GM04503 (cell line): ENCODE measurements at places on chromosomes 13 and 19.

DNA sequence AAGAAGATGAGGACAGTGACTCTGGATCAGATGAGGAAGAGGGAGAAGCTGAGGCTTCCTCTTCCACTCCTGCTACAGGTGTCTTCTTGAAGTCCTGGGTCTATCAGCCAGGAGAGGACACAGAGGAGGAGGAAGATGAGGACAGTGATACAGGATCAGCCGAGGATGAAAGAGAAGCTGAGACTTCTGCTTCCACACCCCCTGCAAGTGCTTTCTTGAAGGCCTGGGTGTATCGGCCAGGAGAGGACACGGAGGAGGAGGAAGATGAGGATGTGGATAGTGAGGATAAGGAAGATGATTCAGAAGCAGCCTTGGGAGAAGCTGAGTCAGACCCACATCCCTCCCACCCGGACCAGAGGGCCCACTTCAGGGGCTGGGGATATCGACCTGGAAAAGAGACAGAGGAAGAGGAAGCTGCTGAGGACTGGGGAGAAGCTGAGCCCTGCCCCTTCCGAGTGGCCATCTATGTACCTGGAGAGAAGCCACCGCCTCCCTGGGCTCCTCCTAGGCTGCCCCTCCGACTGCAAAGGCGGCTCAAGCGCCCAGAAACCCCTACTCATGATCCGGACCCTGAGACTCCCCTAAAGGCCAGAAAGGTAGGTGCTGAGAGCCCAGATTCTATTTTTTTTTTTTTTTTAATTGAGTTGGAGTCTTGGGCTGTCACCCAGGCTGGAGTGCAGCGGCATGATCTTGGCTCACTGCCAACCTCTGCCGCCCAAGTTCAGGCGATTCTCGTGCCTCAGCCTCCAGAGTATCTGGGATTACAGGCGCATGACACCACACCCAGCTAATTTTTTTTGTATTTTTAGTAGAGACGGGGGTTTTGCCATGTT, 2.3 kb downstream of the PPP1R15A start:
- DNase-seq = no peak

DNA sequence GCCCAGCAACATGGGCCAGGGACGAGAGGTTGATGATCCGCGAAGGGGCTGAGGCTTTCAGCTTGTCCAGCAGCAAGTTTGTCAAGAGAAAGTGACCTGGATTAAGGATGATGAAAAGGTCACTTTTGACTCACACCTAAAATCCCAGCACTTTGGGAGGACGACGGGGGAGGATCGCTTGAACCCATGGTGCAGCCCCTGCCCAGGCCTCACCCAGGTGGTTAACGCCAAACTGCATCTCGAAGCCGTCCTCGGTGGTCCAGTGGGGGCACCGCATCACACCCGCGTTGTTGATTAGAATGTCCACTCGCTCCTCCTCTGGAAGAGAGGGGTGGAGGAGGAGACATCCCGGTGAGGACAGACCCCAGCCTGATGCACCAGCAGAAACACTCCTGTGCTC, 10.4 kb upstream of the GP6 start:
- no peak for DNase-seq

DNA sequence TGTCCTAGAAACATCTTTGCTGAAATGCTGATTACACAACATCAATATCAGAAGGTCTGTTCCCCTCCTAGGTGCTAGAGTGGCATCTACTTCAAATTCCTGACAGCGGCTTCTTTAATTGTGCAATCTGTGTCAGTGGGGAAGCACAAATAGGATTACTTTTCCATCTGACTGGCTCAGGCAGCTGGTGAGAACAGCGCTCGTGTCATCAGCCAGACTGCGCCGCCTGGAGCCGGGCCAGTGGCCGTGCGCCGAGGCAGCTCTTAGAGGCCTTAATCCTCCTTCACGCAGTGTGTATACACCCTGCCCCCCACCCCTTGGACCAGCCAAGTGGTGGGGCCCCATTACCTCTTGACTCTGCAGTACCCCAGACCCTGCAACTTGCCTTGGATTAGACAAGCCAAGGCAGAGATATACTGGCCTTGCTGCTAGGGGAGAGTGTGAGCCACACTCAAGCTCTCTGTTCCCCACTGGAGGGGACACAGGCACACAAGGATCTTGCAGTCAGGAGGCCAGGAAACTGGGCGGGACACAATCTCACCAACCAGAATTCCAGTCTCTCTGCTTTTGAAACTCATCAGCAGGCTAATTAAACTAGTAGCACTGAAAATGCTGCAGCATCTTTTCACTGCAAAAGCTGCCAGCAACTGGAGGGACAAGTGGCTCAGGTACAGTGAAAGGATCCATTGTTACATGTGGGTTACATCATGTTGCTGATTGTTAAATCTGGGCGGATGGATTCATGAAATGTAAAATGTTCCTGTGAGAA, 48.9 kb upstream of the EPHX3 start:
- DNase-seq = peak; percentile 55

DNA sequence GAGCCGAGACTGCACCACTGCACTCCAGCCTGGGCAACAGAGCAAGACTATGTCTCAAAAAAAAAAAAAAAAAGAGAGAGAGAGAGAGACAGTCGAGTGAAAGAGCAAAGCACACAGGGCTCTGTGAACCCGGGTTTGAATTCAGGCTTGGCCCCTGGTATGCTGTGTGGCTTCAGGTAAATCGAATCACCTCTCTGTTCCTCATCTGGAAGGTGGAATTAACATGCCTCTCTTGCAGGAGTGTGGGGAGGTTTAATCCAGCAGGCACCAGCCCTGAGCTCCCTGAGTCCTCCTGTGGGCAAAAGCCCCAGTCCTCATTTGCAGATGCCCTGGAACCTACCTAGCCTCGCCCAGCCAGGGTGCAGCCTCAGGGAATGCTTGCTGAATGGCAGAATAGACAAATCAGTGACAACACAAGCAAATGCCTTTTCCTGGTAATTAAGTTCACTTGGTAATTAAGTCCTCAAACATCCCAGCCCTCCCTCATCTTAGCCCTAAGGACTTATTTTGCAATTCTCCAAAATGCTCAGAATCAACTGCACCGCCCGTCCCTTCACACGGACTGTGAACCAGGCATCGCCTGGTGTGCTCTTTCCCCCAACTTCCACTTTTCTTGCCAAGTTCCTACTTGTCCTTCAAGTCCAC, 4.6 kb upstream of the ZNRF4 start:
- DNase-seq = no peak

DNA sequence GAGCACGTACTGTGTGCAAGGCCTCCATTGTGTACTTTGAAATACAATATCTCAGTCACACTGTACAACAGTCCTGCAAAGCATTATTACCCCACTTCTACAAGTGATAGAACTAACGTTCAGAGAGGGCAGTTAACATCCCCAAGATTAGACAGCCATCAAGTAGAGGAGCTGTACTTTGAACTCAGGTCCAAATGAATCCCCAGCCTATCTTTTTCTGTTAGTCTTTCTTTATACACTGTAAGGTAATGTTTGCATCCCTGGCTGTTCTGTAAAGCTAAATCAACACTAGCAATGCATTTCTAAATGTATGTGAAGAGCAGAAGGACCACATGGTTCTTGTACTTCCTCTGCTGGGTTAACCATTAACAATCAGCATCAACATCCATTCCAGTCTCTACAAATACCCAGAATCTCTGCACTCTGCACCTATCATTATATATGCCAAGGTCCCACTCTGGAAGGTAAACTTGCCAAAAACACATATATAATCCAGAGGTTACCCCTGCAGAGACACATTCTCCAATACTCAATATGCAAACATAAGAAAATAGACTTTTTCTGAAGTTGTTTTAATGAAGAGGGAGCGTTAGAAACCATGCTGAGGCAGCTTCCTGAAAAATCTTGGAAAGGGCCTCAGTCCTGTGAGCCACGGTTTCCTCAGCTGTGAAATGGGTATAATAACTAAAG, 182.3 kb downstream of the MZT1 start:
- no peak for DNase-seq

DNA sequence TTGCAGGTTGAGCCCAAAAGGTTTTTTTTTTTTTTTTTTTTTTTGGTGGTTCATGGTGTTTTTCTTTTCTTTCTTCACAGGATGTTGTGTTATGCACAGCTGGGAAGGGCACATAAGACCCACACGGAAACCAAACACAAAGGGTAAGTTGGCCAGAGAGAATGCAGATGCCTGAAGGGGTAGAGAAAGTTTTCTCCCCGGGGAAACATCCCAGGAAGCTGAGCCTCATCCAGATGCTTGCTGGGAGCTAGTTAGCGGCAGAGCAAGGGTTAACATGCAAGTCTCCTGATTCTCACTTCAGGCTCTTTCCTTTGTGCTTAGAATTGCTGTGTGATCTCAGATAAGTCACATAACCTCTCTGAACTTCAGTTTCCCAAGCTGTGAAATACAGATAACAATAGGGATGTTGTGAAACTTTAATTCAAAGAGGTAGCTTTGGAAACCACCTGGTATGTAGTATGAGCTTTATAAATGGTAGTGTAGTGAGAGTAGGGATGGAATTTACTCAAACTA, 3.1 kb downstream of the ADGRE1 start:
- DNase-seq = no peak

- DNase-seq = no peak
Measured at GRCh38 chr19:58350871-58351557, 2.3 kb downstream of the A1BG start.

GRCh38 chr13:80050252-80050651, 290.7 kb downstream of the SPRY2 start:
- no peak for DNase-seq

DNA sequence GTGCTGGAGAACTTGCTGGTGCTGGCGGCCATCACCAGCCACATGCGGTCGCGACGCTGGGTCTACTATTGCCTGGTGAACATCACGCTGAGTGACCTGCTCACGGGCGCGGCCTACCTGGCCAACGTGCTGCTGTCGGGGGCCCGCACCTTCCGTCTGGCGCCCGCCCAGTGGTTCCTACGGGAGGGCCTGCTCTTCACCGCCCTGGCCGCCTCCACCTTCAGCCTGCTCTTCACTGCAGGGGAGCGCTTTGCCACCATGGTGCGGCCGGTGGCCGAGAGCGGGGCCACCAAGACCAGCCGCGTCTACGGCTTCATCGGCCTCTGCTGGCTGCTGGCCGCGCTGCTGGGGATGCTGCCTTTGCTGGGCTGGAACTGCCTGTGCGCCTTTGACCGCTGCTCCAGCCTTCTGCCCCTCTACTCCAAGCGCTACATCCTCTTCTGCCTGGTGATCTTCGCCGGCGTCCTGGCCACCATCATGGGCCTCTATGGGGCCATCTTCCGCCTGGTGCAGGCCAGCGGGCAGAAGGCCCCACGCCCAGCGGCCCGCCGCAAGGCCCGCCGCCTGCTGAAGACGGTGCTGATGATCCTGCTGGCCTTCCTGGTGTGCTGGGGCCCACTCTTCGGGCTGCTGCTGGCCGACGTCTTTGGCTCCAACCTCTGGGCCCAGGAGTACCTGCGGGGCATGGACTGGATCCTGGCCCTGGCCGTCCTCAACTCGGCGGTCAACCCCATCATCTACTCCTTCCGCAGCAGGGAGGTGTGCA, 587 bp downstream of the S1PR4 start:
- DNase-seq = no peak

DNA sequence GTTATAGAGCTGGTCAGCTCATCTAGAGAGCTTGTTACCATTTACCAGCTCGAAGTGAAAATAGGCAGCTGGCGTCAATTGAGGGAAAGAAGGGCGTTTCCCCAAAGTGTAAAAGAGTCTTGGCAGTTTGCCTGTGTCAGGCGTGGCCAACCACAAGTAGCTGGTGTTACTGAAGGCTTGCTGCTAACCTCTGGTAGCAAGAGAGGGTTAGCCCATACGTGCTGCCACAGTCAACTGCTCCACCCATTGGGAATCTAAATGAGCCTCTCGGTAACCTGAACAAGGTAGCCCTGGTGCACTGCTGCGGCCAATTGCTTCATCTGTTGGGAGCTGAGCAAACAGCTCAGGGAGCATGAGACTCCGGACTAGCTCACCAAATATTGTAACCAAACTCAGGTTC, 314.9 kb upstream of the SLITRK5 start:
- no peak for DNase-seq

- no peak for DNase-seq
Measured at GRCh38 chr19:37990362-37990761, 83.4 kb downstream of the SIPA1L3 start.

- DNase-seq = no peak
Measured at GRCh38 chr13:51562011-51562671, 22.1 kb upstream of the WDFY2 start.

GRCh38 chr13:77000475-77000874, 8.6 kb downstream of the CLN5 start:
- DNase-seq = no peak

DNA sequence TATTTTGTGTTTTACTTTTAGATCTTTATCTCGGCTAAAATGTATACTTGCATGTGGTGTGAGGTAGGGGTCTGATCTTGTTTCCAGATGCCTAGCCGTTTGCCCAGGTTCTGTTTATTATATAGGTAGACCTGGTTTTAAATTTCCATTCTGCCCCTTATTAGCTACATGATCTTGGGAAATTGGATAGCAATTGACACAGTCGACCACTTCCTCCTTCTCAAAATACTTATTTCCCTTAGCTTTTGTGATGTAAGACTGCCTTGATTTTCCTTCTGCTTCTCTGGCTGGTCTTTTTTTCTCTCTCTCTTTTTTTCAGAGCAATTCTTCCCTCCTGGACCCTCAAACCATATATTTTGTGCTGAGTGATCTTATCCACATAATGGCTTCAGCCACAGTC, 3.0 kb upstream of the PGLYRP1 start:
- DNase-seq = no peak

DNA sequence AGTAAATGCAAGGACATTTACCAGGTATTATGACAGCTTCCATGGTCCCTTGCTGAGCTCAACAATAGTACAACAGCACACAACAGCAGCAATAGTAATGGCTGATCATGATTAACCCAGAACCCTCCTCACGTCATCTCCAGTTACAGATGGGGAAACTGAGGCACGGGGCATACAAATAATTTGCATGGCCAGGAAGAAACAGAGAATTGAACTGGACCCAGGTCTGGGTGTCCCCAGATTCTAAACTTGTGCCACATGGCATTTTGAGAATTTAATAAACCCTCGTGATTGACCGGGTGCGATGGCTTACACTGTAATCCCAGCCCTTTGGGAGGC, 7.2 kb downstream of the MAST3 start:
- DNase-seq = no peak

- no peak for DNase-seq
Measured at GRCh38 chr13:113884821-113885220, 20.9 kb upstream of the GAS6 start.

GRCh38 chr19:55289117-55289796, 5.5 kb downstream of the BRSK1 start:
- no peak for DNase-seq

- DNase-seq = no peak
Measured at GRCh38 chr19:45305421-45305820, 17.3 kb downstream of the CKM start.
